ENCODE measurements at places on chromosomes 16 and 17. TPM values are rescaled to one million over a fixed set of nuclear protein-coding genes. Genes with fewer than 3 reads are reported as not detected.

The GNAO1 gene
- total RNA-seq: 24.4 TPM

DNA sequence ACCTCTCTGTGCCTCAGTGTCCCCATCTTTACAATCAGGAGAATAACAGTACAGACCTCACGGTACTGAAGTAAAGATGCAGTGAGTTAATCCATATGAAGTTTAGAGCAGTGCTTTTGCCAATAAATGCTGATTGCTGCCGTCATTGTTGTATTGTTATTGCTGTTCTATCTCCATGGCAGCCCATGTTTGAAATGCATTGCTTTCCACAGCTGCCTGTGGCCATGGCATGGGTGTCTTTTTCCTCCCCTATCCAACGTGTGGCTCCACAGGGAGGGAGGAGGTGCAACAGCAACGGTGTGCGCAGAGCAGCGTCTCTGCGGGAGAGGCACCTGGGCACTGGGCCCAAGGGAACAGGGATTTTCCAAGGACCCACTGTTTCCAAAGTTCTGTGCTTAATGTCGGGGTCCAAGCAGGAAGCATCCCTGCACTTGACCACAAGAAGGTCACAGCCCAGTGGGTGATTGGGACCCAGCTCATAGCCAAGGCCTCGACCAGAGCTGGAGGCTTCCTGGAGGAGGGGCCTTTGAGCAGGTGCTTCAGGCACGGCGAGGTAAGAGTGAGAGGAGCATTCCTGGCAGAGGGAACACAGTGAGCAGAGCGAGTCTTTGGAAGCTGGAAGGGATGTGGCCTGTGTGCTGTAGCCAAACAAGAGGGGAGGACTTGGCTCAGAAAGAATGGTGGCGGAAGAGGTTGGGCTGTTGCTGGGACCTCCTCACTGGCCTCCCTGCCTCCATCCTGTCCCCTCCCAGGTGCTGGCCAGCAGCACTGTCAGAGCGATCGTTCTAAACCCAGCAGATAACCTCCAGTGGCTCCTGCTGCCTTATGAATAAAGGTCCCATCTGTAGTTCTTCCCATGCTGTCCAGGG is 3.9 kb downstream of the RAI1 start:
- no peak for DNase-seq

DNA sequence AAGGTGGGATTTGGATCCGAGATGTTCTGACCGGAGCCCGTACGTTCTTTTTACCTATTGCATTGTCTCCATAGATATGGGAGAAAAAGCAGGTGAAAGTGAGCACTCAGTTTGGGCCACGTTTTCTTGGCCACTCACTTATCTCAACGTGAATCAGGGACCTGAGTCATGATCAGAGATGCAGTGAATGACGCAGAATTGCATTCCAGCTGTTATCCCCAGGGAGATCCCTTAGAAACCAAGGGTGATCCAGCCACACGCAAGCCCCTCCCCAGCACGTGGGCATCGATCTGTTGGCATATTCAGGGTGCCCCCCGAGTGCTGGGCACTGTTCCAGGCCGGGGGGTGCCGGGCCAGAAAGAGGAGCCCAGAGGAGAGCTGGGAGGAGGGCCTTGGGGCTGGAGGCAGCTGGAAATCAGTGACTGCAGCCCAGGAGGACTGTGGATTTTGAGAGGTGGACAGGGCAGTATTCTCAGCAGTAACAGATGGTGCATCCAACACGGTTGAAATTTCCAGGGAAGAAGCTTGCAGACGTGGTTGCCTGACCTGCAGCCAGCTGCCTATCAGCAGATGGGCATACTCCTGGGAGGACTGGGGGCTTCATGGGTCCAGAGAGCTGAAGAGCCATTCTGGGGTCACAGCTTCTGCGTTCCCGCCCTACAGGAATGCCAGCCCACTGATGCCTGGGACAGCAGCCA is 87.2 kb upstream of the CACNG5 start:
- no peak for DNase-seq

- DNase-seq: no peak
Measured at GRCh38 chr16:86761111-86762031, 183.0 kb downstream of the FOXL1 start.

DNA sequence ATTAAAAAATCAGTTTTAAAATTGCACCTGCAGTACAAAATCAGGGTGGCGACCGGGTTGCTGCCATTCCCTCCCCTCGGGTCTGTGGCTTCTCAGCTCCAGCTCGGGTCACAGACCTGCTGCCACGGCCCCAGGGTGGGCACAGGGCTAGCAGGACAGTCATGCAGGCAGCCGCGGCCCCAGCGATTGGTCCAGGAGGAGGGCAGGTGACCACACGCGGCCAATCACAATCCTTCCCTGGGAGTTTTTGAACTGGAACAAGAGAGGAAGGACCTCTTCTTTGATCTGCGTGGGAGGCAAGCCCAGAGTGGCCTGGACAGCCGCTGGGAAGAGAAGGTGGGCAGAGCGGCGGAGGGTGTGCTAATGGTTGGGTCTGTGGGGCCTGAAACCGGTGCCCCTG is 25.5 kb downstream of the CBFA2T3 start:
- DNase-seq: no peak

The BEAN1 gene
- total RNA-seq: 0.38 TPM
